ENCODE measurements at places on chromosomes 16 and 17. TPM values are rescaled to one million over a fixed set of nuclear protein-coding genes. Genes with fewer than 3 reads are reported as not detected.

Gene ZNF750
- polyA plus RNA-seq: 2.5 TPM

- DNase-seq: no peak
Observed at GRCh38 chr17:58947411-58947810, 159.3 kb downstream of the TRIM37 start.

- DNase-seq: no peak
Observed at GRCh38 chr16:2719328-2720063, 528 bp downstream of the PRSS27 start.

Gene KCNJ12
- 5.0 TPM for polyA plus RNA-seq

- DNase-seq: no peak
Observed at GRCh38 chr17:50630524-50631194, 4.0 kb upstream of the ABCC3 start.

Gene HBA1
- polyA plus RNA-seq: 974 TPM

DNA sequence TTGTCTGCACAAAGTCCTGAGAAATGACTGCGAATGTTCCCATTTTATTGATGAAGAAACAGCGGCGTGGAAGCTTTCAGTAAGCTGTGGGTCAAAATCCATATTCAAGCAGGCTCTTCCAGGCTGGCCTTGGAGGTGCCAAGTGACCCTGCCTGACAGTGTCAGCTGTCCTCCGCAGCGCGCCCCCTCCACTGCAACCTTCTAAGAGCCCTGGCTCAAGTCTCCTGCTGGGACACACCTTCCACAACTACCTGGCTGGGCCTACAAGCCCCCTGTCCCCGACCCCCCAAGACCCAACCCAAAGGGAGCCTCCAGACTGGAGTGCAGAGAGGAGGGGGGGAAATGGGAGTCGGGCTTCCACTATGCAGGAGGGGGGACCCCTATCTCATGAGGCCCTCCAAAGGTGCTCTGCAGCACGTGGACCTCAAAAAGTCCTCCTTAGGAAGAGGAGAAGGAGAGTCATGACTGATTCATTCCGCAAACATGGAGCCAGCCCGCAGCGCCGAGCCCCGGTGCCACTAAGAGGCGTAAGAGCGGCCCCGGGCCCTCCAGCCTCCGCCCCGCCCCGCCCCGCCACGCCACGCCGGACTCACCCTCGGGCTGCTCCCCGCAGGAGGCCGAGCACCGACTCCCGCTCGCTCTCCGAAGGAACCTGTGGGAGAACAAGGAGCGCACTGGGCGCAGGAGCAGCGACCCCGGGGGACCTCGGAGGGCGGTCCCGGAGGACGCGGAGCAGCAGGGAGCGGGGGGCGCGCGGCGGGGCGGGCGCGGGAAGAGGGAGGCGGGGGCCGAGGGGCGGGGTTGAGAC, 574 bp downstream of the MPP3 start:
- DNase-seq: no peak

Gene TMEM88
- polyA plus RNA-seq: 23.3 TPM

DNA sequence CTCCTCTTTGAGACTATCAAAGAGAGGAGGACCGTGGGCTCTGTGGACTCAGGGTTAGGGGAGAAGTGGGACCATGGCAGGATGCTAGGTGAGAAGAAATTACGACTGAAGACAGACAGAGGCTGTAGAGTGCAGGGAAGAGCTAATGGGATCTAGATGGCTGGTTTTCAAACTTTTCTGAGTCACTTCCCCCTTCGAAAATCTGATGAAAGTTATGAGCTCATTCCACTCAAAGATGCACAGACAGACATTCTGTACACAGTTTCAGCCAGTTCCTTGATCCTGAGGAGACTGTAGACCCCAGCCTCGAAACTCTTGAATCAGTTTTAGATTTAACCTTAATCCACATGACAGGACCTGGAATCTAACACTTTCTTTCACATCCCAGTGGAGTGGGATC, 40.7 kb downstream of the RGS9 start:
- DNase-seq: no peak

DNA sequence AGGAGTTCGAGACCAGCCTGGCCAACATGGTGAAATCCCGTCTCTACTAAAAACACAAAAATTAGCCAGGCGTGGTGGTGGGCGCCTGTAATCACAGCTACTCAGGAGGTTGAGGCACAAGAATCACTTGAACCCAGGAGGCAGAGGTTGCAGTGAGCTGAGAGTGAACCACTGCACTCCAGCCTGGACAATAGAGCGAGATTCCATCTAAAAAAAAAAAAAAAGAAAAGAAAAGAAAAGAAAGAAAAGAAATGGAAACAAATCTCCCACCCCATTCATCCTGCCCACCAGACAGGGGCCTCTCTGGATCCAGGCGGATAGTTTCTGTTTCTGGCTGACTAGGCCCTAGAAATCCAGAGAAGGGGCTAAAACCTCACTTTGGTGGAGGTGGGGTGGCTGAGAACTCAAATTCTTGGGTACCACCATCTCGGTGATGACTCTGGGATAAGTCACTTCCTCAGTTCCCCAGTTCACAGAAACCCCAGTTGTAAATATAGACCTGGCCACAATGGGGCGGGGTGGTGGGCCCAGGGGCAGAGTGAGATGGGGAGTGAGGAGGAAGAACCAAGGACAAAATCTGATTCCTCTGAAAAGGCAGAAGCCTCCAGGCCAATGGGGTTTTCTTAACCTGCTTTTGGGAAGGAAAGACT, 22.2 kb downstream of the SOCS1 start:
- no peak for DNase-seq

DNA sequence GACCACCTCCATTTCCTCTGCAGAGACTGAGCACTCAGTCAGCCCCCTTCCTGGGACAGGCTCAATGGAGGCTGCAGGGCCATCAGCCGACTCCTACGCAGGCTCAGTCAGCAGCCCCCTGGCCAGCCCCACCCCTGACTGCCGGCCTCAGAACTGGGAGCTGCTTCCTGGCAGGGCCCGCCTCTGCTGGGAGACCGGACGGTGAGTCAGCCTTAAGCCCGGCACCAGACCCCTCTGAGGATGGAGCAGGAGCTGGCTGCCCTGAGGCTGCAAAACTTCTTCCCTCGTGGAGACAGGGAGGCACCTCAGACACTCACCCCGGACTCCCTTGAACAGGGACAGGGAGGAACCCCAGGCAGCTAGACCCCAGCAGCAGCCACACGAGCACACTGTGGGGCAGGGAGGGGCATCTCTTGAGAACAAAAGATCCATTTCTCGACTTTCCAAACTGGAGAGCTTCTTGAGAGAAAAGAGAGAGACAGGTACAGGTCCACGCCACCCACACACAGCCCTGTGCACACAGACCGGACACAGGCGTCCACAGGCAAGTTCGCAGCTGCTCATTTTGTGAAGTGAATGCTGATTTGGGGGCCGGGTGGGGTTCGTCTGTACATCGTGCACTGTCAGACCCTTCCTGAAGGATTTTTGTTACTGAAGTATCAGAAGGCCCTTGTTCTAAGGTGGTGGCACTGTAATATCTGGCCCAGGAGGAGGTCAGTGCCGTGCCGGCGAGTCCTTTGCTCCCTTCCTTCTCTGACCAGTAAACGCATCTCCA, 1.3 kb upstream of the TUBB3 start:
- DNase-seq: no peak

GRCh38 chr16:9860876-9861275, 321.4 kb downstream of the GRIN2A start:
- DNase-seq: no peak

GRCh38 chr17:63932721-63933120, 590 bp upstream of the CD79B start:
- DNase-seq: no peak

Gene SP6
- polyA plus RNA-seq: 2.3 TPM

- DNase-seq: no peak
Observed at GRCh38 chr17:77393274-77393600, 252.5 kb downstream of the SEC14L1 start.

Gene SNAI3
- polyA plus RNA-seq: 0.53 TPM

Gene ARL5C
- 0.09 TPM for polyA plus RNA-seq

- DNase-seq: no peak
Observed at GRCh38 chr17:4934173-4934979, 2.3 kb downstream of the GP1BA start.

- no peak for DNase-seq
Observed at GRCh38 chr16:67248073-67248400, 742 bp upstream of the SLC9A5 start.

GRCh38 chr17:36482611-36483504, 3.6 kb upstream of the ZNHIT3 start:
- peak; percentile 66 for DNase-seq

Gene CCDC40
- 13.3 TPM for polyA plus RNA-seq

- DNase-seq: no peak
Observed at GRCh38 chr17:68356949-68357455, 65.7 kb downstream of the ARSG start.

Data from left renal pelvis (tissue), 4 donors.